ENCODE measurements at places on chromosomes 6 and 20.

DNA sequence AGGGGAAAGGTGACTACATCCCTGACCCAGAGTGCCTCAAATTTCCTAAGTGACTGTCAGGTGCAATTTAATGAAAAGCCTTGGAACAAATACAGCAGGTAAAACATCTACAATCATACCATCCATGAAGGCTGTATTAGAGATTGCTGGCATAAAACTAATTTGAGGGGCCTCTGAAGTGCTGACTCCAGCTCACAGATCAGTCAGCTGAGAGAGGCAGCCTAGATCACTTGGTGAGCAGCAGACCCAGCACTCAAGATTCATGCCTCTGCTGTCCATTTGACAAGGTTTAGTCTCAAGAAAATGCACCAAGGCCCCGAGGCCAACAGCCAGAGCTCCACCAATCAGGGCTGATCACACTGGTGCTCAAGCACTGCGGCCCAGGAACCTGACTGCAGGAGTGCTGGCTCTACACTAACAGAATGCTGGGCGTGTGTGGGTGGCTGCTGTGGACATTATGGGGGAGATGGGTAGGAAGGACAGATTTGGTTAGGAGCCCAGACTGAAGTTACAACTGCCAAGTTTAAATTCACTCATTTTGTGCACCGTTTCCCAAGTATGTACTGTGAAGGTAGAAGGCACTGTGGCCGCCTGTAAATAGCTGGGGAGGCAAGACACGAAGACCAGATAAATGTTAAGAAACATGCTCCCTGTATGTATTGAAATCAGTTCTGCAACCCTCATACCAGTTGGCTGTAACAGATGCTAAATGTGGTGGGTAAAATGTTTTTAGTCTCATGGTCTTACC is 28.2 kb downstream of the SNX5 start:
- DNase-seq = no peak

DNA sequence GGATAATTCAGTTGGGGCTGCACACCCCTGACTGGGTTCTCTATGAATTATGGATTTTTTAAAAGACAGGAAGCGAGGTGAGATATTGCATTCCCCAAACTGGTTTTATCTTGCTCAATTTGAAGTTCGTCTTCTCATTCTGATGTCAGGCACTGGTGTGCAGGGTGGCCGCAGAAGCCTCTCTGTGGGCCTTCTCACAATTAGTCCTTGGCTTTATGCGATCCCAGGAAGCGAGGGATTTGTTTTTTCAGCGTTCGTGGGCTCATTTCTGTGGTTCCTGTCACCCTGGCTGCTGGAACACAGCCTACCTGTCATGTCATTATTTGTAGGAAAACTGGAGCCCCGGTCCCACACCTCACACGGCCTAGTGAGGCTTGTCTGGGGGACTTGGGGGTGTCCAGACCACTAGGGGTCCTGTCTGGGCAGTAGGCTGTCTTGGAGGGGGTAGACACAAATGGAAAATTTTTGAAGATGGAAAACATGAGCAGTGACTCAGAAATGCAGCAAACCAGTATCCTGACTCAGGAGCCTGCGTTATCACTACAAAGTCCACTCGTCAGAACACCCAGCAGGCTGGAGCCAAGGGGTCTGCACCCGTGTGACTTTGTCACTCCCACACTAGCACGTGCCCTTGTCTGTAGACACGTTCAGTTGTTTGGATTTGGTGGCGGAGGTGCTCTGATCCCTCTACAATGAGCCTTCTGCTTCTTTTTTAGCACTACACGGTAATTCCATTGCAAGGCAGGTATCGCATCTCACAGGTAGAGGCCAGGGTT is 42.2 kb downstream of the GNAS-AS1 start:
- no peak for DNase-seq

DNA sequence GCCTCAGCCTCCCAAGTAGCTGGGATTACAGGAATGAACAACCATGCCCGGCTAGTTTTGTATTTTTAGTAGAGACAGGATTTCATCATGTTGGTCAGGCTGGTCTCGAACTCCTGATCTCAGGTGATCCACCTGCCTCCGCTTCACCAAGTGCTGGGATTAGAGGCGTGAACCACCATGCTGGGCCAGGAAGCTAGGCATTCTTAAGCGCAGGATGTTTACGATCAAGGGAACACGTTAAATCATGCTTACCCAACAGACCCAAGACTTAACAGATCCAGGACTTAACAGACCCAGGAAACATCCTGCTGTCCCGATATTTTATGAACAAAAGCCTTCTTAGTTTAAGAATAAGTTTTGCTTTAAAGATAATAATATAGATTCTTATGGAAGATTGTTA is 9.1 kb downstream of the PTGIS start:
- DNase-seq = no peak

- peak; percentile 61 for DNase-seq
Observed at GRCh38 chr6:135182071-135183001, 1.2 kb downstream of the MYB start.

DNA sequence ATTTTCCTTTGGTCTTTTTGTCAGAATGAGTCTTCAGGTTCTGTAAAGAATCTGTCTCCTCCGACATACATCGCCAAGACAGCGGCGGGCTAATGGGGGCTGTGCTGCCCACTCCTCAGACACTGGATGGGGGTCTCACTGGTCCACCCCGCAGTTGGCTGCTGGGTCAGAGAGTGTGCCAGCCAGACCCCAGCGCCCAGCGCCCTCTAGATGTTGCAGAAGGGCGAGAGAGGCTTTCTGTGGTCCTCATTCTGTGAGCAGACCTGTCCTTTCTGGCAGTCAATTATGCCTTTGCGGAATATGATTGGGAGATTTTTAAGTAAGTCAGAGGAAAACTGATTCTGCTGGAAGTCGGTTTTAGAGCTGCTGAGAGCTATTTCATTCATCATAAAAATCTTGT is 7.8 kb upstream of the CCR6 start:
- no peak for DNase-seq

- DNase-seq = no peak
Observed at GRCh38 chr6:159981403-159982245, 12.7 kb downstream of the IGF2R start.

DNA sequence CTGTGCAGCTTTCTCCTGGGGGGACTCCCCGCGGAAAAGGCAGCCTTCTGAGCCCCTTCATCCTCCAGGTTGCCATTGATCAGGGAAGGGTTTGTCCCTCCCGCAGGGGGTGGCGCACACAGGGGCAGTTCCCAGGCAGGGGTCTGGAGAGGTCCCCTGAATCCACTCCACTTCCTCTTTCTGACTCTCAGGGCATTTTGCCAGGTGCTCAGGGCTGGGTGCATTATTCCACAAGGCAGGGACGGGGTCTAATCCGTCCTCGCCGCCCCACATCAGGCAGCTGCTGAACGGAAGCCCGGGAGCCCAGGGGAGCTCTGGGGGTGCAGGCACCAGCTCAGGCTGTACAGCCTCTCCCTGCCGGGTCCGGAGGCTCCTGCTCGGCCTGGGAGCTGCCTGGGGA is 180.9 kb downstream of the TTLL2 start:
- no peak for DNase-seq

All from stimulated activated naive CD4-positive, alpha-beta T cell (primary cell).